ENCODE measurements at places on chromosomes 16 and 17.

- peak; percentile 92 for DNase-seq
These were observed at the start of gene CYB5D1 for GRCh38 chr17:7857713-7858521. CYB5D1 (plus strand) TSS chr17:7858003; CDS start chr17:7858135, 132 bp downstream.

DNA sequence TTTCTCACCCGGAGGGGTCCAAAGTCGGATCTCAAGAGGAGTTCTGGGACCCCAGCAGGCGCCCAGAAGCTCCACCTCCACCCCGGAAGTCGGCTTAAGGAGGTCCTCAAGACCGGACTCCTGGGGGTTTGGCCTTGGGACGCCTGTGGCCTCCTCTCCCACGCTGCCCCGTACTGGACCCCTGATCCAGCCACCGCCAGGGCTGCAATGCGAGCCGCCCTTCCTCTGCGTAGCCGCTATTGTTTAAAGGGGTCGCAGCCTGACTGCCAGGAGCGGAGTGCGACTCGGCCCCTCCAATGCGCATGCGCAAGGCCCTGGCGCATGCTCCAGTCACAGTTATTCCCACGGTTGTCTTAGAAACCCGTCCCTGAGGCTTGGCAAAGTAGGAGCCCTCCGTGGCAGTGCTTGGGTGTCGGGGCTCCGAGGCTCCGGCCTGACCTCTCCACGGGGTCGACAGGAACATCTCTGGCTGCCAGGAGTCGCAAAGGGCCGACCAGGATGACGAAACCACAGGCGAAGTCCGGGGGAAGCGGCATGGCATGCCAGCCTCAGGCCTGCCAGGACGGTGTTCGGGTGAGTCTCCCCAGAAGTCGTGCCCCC is 719.0 kb downstream of the KCNJ18 start:
- no peak for DNase-seq

DNA sequence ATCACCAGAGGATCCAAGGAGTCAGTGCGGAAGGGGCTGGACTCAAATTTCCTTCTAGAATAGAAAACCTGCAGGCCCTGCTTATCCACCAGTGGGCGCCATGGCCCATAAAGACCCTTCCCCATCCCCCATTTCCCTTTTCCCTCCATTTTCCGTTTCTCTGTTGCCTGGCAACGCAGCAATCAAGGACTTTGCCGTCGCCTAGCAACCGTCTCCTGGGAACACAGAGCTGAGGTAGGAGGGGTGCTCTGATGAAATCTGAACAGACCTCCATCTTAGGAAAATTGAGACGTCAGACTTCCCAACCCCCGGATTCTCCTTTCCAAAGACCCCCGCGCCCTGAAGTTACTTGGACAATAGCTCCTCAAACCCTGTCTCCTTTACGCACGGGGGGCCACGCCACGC is 5.7 kb downstream of the DLG4 start:
- DNase-seq: peak; percentile 92

DNA sequence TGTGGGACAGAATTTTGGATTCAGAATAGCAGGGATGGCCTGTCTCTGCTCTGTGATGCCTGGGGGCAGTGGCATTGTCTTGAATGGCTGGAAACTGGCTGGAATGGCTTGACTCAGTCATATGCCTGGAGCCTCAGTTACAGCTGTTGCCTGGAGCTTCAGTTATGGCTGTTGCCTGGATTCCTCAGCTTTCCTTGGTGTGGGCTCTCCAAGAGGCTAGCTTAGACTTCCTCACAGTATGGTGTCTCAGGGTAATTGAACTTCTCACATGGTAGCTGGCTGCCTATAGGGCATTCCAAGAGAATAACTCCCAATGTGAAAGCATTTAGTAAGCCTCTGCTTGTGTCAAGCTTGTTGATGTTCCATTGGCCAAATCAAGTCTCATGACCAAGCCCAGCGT is 21.1 kb downstream of the KRT23 start:
- no peak for DNase-seq

GRCh38 chr17:52228823-52229222 is 70.3 kb upstream of the CA10 start:
- DNase-seq: no peak

GRCh38 chr17:1635675-1636465 is 7.2 kb upstream of the SLC43A2 start:
- no peak for DNase-seq
